HEK293T (cell line): ENCODE measurements at places on chromosomes 5 and 9.

GRCh38 chr9:114178076-114178475 is 22.7 kb downstream of the COL27A1 start:
- DNase-seq = no peak

GRCh38 chr9:119938871-119939270 is 569.6 kb upstream of the BRINP1 start:
- DNase-seq = no peak

- no peak for DNase-seq
Measured at GRCh38 chr9:22102146-22103053, 93.3 kb upstream of the CDKN2B start.

DNA sequence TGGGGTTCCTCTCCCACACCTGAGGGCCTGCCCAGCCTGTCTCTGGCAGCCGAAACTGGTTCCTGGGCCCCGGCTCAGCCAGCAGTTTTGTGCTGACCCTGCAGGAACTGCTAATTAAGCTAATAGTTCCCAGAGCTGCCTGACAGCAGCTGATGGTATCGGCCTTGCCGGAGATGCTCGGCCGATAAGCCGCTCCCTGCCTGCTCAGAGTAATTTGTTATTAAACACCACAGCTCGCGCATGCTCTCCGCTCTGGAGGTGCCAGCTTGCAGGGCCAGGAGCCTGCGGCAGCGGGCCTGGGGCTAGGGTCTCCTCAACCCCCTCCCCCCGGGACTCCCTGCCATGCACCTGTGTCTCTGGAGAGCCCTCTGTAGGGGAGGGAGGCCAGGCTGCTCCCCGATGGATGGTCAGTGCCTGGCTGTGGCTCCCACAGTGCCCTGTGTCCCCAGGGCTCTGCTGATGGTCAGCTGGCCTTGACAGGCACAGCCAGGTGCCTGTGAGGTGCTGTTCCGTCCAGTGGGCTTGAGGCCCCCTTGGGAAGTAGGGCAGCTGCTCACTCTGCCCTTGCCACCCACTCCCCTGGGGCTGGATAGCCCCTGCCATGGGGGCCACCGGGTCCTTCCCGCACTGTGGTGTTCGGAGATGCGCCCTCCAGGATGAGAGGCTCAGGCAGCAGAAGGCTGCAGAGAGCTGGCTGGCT is 41.7 kb downstream of the RXRA start:
- DNase-seq = no peak

DNA sequence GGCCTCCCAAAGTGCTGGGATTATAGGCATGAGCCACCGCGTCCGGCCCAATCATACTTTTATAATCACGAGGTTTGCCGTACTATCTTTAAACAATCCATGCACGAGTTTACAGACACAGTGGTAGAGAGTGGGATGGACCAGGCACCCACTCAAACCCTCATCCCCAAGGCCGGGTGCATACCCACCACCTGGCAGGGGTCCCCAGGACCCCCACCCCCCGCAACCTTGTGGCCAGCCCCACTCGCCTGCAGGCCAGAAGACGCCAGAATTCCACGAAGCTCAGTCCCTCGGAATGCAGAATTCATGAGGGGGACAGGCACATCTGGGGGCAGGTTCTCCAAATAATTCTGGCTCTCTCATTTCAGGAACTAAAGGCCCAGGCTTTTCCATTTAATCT is 17.1 kb downstream of the NACC2 start:
- DNase-seq = no peak

GRCh38 chr5:74630453-74631066 is 10.0 kb downstream of the ENC1 start:
- DNase-seq = no peak

- no peak for DNase-seq
Measured at GRCh38 chr9:18421391-18421790, 52.6 kb upstream of the ADAMTSL1 start.
